T-helper 1 cell (primary cell): ENCODE measurements at places on chromosomes 11 and 22.

GRCh38 chr11:47157805-47158204, 18.9 kb downstream of the ARFGAP2 start:
- DNase-seq = no peak

GRCh38 chr11:12863605-12864121, 145.5 kb upstream of the RASSF10 start:
- no peak for DNase-seq

DNA sequence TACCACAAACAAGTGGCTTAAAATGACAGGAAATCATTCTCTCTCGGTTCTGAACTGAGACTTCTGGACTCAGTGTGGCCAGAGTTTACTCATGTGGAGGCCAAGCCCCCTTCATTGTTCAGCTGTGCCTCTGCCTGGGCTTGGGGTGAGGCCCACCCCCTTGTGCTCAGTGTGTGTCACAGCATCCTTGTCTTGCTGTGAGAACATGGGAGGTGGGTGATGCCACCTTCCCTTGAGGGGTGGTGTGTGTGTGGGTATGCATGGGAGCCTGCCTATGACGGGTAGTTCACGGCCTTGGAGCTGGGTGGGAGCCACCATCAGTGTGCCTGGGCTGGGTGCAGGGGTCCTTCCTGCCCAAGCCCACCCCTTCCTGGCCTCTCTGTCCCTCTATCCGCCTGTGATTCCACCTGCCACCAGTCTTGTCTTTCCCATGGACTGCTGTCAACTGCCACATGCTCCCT, 101.7 kb downstream of the MORC2 start:
- no peak for DNase-seq

GRCh38 chr11:124863137-124863825, 2.0 kb upstream of the ROBO3 start:
- DNase-seq = no peak

GRCh38 chr11:10305262-10305963, 540 bp downstream of the ADM start:
- no peak for DNase-seq

GRCh38 chr11:78291503-78292108, 102.9 kb downstream of the USP35 start:
- DNase-seq = no peak

GRCh38 chr11:108586600-108586999, 7.0 kb downstream of the EXPH5 start:
- DNase-seq = no peak

- no peak for DNase-seq
Observed at GRCh38 chr11:18804199-18804999, 12.8 kb upstream of the PTPN5 start.

GRCh38 chr22:49948958-49949913, 11.3 kb upstream of the PIM3 start:
- no peak for DNase-seq

GRCh38 chr22:35353318-35353717, 27.6 kb upstream of the HMOX1 start:
- DNase-seq = no peak

- DNase-seq = no peak
Observed at GRCh38 chr11:75498556-75499255, 27.0 kb downstream of the GDPD5 start.

- no peak for DNase-seq
Observed at GRCh38 chr11:129280027-129280811, 88.1 kb upstream of the ARHGAP32 start.

DNA sequence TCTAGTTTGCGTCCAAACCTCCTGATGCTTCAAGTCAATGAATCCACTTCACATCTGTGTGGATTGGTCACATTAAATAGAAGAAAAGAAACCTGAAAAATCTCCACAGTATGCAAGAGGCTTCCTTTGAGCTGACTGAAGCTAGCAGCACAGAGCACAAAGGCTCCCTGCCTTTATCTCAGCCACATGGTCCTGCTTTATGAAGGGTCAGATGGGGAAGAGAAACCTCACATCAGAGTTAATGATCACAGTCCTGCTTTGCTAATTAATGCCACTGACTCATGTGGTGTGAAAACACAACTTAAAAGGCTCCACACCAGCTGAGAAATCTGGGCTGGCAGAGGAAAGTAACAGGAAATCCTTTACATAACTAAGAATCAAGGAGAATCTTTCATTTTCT, 1291.0 kb downstream of the LRRC4C start:
- no peak for DNase-seq
